Activated T-cell treated with anti-CD3 and anti-CD28 coated beads, Interleukin-2, amount 50 U/mL, for 48 hours (primary cell): ENCODE measurements at places on chromosomes 7 and 10.

DNA sequence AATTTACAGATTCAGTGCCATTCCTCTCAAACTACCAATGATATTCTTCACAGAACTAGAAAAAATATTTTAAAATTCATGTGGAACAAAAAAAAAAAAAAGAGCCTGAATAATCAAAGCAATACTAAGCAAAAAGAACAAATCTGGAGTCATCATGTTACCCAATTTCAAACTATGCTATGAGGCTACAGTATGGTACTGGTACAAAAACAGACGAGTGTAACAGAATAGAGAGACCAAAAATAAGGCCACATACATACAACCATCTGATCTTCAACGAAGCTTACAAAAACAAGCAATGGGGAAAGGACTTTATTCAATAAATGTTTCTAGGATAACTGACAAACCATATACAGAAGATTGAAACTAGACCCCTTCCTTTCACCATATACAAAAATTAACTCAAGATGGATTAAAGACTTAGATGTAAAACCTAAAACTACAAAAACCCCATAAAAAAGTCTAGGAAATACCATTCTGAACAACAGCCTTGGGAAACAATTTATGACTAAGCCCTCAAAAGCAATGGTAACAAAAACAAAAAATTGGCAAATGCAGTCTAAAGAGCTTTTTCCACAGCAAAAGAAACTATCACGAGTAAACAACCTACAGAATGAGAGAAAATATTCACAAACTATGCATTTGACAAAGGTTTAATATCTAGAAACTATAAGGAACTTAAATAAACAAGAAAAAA is 207.7 kb downstream of the PTN start:
- no peak for DNase-seq

DNA sequence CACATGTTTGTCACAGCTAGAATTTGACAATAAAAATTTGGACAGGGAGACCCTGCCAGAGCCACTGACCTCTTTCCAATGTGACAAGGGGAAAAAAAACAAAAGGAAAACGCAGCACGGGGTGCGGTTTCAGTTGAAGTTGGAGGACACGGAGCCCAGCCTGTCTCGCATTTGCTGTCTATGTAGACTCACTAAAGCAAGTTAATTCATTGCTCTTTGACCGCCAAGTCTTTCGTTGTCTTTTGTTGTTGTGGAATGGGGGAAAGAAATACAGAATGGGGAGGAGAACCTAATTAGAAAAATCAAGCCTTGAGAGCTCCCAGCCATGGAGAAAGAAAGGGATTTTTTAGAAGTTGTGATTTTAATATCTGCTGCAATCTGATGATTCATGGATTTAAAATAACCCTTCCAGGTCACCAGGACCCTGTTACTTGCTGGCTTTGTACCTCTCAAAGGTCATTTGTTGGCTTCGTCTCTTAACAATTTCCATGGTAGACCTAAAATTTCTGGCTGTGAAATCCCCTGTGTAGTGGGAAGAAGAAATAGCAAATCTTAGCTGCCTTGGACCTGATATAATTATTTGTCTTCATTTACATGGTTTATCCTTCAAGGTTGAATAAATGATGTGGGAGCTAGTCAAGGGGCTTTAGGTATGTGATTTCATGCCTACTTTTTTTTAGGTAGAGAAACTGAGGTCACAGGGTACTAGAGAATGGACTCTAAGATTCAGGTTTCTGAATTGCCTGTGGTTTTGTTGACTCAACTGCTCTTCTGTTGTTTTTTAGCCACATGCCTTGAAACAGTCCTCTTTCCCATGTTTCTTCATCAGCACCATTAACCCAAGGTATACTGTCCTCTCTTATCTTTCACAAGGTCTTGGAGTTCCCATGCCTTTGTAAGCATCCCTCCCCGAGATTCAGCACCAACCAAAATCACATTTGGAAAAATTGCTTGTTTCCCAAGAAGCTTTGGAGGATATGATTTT is 78.7 kb downstream of the TCF7L2 start:
- no peak for DNase-seq

- DNase-seq, result no peak
Observed at GRCh38 chr7:108347616-108348015, 108.6 kb downstream of the NRCAM start.

DNA sequence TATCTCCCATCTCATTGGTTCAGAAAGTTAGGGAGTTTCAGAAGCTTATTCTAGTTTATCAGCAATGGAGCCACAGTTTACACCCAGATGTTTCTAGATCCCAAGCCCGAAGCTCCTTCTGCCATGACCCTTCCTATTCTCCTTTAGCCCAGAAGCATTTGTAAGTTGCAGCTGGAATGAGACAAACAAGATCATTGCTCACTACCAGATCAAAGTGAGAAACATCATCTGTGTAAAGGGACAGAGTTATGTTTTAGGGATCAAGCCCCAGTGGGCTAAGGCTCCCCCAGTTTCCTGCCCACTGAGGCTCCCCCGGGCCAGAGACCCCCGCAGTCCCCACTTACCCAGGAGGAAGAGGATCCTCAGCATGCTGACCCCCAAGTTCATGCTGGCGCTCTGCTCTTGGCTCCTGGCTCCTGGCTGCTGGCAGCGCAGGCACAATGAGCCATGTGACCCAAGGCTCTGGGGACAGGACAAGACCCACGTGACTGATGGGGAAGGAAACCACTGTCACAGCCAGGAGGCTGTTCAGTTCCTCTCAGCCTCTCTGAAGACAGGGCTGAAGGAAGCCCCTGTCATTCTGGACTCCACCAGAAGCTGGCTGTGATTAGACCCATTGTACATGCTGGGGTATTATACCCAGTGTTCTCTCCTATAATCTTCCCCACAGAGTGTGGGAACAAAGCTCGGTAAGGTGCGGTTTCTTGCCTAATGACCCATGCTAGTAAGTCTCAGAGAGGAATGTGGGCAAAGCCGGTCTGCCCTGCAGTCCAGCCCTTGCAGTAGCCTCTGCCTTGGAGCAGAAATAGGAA is at the start of gene TMEM273:
Gene TMEM273, minus strand, starts transcription at position 442 of the 812 bp plus-strand sequence. Its CDS starts 55 bp downstream, at position 387.
- DNase-seq, result peak; percentile 29

GRCh38 chr7:91551377-91552175 is 287.3 kb downstream of the FZD1 start:
- no peak for DNase-seq

DNA sequence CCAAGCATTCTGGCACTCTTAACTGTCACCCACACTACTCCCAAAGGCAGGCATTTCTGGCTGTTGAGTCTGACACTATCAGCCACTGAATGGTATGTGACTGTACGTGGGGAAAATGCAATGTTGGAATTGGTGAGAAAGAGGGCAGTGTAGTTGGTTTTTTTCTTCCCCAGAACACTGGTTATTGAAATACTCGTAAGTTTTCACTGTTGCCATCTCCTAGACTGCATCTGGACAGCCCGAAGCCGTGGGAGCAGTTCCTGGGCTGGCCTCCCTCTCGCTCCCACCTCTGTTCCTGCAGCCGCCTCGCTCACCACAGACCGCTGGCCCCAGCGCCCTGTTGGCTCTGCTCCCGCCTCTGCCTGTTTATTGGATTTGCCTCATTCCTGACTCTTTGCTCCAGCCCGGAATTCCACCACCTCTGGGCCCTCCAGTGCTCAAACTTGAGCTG is 5.7 kb downstream of the PLCE1 start:
- DNase-seq, result no peak

DNA sequence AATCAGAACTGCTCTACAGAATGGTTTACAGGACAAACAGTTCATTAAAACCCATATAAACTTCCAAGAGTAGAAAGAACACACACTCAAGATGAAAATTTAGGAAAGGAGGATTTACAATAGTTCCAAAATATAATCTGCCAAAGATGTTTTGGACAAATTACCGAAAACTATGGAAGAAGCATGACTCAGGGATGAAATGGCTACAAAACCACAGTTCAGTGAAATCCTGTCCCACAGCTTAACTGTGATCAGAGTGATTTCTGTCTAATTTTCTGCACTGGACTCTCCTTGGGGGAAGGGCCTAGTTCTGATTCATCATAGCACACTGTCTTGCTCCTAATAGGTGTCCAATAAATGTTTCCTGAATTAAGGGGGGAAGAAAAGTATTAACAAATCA is 82.2 kb downstream of the HIPK2 start:
- no peak for DNase-seq

DNA sequence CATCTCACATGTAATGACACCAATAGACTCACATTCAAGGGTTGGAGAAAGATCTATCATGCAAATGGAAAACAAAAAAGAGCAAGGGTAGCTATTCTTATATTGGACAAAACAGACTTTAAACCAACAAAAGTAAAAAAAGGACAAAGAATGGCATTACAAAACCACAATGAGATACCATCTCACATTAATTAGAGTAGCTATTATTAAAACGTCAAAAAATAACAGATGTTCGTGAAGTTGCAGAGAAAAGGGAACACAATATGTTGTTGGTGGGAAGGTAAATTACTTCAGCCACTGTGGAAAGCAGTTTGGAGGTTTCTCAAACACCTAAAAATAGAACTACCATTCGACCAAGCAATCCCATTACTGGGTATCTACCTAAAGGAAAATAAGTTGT is 197.0 kb downstream of the SNX13 start:
- no peak for DNase-seq

DNA sequence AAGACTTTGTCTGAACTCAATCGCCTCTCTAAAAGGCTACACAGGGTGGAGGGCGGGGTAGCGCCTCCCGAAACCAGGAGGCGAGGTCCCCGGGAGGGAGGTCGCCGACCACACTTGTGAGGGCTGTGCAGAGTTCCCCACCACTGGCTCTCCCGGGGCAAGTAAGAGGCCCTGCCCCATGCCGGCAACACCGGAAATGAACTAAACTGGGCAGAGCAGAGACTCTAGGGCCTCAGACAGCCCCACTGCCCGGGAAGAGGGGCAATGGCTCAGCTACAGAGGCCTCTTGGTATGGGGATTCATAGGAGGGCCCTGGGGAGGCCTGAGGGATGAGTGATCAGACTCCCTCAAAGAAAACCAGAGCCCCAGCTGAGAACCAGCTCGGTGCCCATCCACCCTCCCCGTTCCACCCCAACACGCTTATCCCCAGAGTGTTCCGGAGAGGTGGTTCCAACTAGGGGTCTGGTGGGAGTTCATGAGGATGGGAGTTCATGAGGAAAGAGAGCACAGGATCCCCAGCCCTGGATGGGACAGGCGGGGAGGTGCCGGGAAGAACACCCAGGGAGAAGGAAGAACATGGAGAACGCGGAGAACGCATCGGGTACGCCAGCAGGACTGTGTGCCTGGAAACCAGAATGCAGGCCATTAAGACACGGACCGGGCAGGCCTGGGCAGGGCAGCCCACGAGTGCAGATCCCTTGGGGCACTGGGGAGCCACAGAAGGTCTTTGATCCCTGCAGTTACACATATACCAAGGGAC is 89.4 kb upstream of the MYL10 start:
- no peak for DNase-seq

- no peak for DNase-seq
Observed at GRCh38 chr7:22093936-22094335, 148.2 kb upstream of the CDCA7L start.

GRCh38 chr10:19629567-19629966 is 186.7 kb upstream of the PLXDC2 start:
- DNase-seq, result no peak

- DNase-seq, result peak; percentile 48
Observed at GRCh38 chr7:159144758-159145489, at the start of gene VIPR2. VIPR2 (minus strand) TSS chr7:159144867; CDS start chr7:159144771, 96 bp downstream.

GRCh38 chr10:59124187-59124586 is 52.3 kb upstream of the PHYHIPL start:
- DNase-seq, result no peak

- no peak for DNase-seq
Observed at GRCh38 chr10:43585046-43585445, 10.6 kb upstream of the ZNF239 start.

GRCh38 chr7:106054971-106055532 is 57.1 kb downstream of the SYPL1 start:
- no peak for DNase-seq

DNA sequence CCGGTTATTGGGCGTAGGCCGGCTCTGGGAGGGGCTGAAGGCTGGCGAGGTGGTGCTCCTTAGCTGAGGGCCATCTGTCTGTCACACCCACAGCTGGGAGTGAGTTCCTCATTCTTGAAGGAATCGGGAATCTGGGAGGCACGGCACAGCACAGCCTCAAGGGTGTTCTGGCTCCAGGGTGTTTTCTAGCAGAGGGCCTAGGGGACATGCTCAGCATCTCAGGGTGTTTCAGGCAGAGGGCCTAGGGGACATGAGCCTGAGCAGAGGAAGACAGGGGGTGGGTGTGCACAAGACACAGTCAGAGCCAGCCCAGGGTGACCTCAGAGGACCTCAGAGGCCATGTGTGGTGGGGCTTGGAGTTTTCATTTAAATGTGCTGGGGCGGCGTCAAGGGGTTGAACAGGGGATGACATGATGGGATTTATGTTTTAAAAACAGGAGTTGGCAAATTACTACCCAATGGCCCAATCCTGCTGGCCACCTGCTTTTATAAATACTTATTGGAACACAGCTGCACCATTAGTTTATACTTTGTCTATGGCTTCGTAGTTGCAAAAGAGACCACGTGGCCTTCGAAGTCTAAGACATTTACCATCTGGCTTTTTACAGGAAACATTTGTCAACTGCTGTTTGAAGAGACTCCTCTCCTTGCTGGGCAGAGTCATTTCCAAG is 121.6 kb downstream of the PRKAG2 start:
- DNase-seq, result no peak

- no peak for DNase-seq
Observed at GRCh38 chr7:66123175-66123528, 8.5 kb downstream of the CRCP start.

GRCh38 chr7:2281541-2281940 is 32.7 kb downstream of the SNX8 start:
- no peak for DNase-seq

DNA sequence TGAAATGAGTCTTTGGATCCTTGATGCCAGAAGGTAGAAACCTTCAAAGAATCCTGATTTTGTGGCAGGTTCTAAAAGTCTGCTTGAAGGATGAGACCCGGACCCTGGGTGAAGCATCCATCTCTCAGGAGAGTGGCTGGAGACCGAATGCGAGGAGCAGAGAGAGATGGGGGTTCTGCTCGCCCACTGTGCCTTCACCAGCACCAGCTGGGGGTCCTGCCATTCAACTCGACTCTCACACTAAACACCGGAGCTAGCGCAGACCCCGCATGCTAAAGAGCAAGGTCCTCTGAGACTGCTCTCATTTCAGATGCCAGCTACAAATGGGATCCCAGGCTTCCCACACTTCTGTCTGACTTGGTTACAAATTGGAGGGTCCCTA is 218.4 kb downstream of the GLRX3 start:
- no peak for DNase-seq

- no peak for DNase-seq
Observed at GRCh38 chr10:33621101-33621500, 286.6 kb upstream of the NRP1 start.

- DNase-seq, result no peak
Observed at GRCh38 chr7:156487811-156488533, 152.6 kb upstream of the RNF32 start.
